MG63 (cell line): ENCODE measurements at places on chromosomes 12 and 14. TPM values are rescaled to one million over a fixed set of nuclear protein-coding genes. Genes with fewer than 3 reads are reported as not detected.

- no peak for DNase-seq
Observed at GRCh38 chr14:66595394-66595793, 87.4 kb downstream of the GPHN start.

DNA sequence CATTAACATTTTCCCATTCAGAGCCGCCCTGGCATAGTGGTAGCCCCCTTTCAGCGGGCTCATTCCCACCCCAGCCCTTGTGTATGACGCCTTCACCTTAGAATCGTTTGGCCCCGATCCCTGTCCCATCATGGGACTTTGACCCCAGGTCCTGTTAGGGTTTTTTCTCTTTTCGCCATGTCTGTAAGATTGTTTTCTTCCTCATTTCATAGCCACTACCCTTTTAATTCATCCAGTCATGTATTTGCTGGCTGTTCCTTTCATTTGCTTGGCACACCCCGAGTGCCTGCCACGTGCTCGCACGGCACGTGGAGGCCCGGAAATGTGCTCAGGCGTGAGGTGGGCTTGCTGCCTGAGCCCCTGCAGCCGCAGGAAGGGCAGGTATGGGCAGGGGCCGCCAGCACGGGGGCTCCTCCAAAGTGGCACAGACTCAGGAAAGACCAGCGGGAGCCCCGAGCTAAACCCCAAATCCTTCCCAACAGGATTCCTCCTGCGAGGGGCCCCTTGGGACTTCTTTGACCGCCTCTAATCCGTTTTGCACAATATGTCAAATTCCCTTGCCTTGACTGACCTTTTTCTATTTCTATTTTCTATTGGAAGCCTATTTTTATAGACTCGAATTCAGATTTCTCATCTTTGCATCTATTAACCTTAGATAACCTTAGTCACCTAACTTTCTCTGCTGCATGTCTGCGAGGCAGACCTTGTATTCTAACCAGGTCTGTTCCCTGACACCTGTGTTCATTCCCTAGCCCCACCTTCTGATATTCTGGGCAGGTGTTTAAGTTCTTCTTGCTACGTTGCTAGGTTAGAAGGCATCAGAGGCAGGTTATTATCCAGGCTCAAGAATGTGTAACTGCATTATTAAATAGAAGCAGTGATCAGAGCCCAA lies 114.8 kb downstream of the EML1 start:
- DNase-seq: no peak

Gene SLC17A8
- not detected in 2 replicates for total RNA-seq

GRCh38 chr12:30827101-30828066 lies 72.6 kb upstream of the CAPRIN2 start:
- DNase-seq: peak; percentile 43

Gene C1R
- total RNA-seq: 45.9 and 50.9 TPM in 2 replicates
